Testis (tissue), 5 donors: ENCODE measurements at places on chromosomes 3 and 15. TPM values are rescaled to one million over a fixed set of nuclear protein-coding genes. Genes with fewer than 3 reads are reported as not detected.

DNA sequence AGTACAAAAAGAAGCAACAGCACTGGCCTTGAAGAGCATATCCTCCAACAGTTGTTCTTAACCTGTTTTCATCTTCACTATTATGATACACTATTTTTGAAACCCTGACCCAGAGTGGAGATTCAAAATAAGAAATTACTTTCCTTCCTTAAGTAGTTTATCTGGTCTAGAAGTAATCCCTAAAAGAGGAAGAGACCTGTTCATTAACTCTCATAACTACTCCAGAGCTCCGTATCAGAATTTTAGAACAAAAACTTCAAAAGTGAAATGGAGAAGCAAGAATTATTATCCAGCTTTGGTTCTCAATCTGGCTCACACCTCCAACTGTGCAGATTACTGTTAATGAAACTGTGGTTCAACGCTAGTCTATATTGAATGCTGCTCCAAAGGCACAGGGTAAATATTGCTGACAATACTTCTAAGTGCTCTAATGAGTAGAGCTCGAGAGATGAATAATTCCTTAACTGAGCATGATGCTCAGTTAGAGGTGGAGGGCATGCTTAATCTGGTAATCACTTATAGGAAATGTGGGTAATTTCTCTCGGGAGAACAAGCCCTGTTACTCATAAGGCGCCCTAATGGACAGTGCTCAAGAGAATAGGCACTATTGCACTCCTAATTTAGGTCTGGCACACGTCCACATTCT, 5.2 kb downstream of the LCMT2 start:
- H3K27ac ChIP-seq = no peak overlapping the region
- no peak for DNase-seq
- H3K36me3 ChIP-seq = no peaks in the 10 kb centered on the region
- H3K27me3 ChIP-seq = no peaks in the 10 kb centered on the region
- no peak overlapping the region for H3K4me3 ChIP-seq

DNA sequence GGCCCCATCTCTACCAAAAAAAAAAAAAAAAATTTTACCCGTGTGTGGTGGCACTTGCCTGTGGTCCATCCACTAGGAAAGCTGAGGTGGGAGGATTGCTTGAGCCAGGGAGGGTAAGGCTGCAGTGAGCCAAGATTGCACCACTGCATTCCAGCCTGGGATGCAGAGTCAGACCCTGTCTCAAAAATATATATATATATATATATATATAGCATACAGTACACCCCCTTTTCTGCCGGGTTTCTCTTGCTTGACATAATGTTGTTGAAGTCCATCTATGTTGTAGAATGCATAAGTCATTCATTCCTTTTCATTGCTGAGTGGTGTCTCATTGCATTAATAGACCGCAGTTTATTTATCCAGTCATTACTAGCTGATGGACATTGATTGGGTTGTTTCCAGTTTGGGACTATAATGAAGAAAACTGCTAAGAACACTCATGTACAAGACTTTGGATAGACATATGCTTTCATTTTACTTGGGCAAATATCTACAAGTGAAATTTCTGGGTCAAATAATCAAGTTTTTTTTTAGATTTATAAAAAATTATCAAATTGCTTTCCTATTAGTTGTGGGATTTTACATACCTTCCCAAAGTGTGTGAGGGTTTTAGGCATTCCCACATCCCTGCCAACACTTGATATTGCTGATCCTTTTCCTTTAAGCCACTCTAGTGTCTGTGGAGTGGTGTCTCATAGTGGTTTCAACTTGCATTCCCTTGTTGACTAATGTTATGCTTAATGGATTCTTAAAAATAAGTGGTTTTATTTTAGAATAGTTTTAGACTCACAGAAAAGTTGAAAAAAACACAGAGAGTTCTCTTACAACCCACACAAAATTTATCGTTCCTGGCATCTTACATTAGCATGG, 2.1 kb upstream of the PRR20G start:
- H3K27ac ChIP-seq = no peak overlapping the region
- H3K4me1 ChIP-seq = no peaks in the 10 kb centered on the region
- no peak for DNase-seq
- H3K4me3 ChIP-seq = no peak overlapping the region

Gene AP3B2
- 15.5 TPM for total RNA-seq

GRCh38 chr15:66169625-66170024, 83.9 kb downstream of the MEGF11 start:
- H3K4me3 ChIP-seq = no peak overlapping the region
- H3K36me3 ChIP-seq = no peaks in the 10 kb centered on the region
- H3K27me3 ChIP-seq = no peaks in the 10 kb centered on the region
- H3K27ac ChIP-seq = no peak overlapping the region

- no peak for DNase-seq
- H3K36me3 ChIP-seq = no peaks in the 10 kb centered on the region
- no peaks in the 10 kb centered on the region for H3K27me3 ChIP-seq
Observed at GRCh38 chr3:197227780-197228574, 70.4 kb downstream of the DLG1 start.

Gene OR5H15
- total RNA-seq = not detected

Gene DVL3
- total RNA-seq = 86.8 TPM

Gene CPLX3
- 3.7 TPM for total RNA-seq

Gene UCN2
- total RNA-seq = 0.87 TPM

- H3K36me3 ChIP-seq = no peaks in the 10 kb centered on the region
- no peak overlapping the region for H3K4me3 ChIP-seq
- H3K4me1 ChIP-seq = peaks cover 12% of the 10 kb centered on the region
- DNase-seq = peak; percentile 70
Observed at GRCh38 chr15:70376929-70377691, 279.4 kb upstream of the TLE3 start.

- peak overlapping the region; percentile 2 for H3K27ac ChIP-seq
- H3K4me1 ChIP-seq = peaks cover 11% of the 10 kb centered on the region
- H3K4me3 ChIP-seq = no peak overlapping the region
- no peaks in the 10 kb centered on the region for H3K27me3 ChIP-seq
- DNase-seq = peak; percentile 29
Observed at GRCh38 chr15:95760508-95760907, 570.0 kb upstream of the NR2F2 start.

Gene TTLL3
- total RNA-seq = 142 TPM

GRCh38 chr3:79517766-79518413, 249.9 kb downstream of the ROBO1 start:
- no peak overlapping the region for H3K27ac ChIP-seq
- no peak overlapping the region for H3K4me3 ChIP-seq
- no peaks in the 10 kb centered on the region for H3K4me1 ChIP-seq
- H3K36me3 ChIP-seq = no peaks in the 10 kb centered on the region
- peak; percentile 36 for DNase-seq

DNA sequence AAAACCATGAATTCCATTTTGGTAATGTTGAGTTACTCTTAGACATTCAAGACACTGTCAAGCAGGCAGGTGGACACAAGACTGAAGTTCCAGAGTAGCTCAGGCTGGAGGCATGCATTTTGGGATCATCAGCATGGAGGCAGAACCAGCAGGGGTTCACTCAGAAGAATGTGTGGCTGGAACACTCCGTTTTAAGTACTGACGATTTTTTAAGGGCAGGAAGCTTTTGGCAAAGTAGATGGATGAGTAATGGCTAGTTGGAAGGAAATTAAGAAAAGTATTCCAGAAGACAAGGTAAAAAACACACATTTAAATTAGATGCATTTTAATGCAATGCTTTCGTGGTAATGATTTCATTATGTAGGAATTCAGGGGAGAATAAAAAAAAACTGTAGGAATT, 420.4 kb downstream of the ROBO2 start:
- H3K27me3 ChIP-seq = no peaks in the 10 kb centered on the region
- no peaks in the 10 kb centered on the region for H3K4me1 ChIP-seq
- no peak for DNase-seq
- no peak overlapping the region for H3K27ac ChIP-seq

Gene GNL3
- total RNA-seq = 50.6 TPM

DNA sequence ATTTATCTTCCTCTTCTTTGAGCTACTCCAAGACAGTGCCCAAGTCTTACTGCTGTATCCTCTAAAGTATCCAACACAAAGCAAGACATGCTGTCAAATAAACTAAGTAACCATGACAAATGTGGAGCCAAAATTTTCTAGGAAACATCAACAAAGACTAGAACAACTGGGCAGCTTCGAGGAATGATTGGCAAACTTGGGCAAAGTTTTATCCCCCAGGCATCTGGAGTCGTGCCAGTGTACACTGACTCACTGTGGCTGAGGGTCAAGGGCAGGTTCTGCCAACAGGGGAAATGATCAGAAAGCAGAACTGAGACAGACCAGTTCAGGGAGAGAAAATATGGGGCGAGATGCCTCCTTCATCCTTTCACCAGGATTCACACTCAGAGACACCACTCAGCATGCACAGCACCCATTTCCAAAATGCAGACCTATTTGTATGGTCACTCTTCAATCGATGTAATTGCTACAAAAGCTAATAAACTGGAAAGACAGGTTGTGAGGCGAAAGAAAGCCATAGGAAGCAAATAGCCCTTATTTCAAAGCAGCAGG, 65.8 kb downstream of the MB21D2 start:
- H3K4me3 ChIP-seq = no peak overlapping the region
- H3K27ac ChIP-seq = no peak overlapping the region
- peaks cover 6% of the 10 kb centered on the region for H3K4me1 ChIP-seq
- H3K27me3 ChIP-seq = no peaks in the 10 kb centered on the region
- DNase-seq = peak; percentile 56
- no peaks in the 10 kb centered on the region for H3K36me3 ChIP-seq

DNA sequence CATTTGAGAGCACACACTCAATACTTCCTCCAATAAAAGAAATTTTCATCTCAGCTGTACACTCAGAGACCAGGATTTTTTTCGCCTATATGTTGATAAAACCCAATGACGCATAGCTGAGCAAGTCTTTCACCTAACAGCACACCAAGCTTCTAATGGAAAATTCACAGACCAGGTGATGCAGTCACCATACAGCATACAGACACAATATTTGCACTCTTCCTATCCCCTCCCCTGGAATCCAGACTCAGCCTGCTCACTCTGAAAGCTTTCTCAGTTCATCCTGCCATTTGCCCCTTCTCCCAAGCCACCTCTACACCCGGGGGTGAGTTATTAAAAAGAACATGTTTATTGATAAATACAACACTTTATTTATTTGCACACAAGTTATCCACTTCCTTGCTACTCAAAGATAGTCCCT, 1.7 kb downstream of the TBC1D5 start:
- H3K27me3 ChIP-seq = no peaks in the 10 kb centered on the region
- H3K27ac ChIP-seq = peak overlapping the region; percentile 98
- no peak overlapping the region for H3K4me3 ChIP-seq

DNA sequence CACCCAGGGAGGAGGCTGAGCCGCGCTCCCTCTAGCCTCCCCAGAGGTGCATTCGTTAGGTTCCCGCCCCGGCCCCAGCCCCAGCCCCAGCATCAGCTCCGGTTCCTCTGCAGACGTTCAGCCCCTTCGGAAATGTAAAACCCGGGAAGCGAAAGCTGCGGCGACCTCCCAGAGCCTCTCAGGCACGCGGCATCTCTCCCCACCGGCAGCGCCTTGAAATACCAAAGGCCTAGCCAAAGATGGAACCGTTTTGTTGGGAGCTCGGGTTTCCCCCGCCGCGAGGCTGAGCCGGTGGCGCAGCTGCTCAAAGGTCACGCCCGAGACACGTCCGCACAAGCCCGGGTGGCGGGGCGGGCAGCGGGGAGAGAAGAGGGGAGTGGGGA, 77.8 kb upstream of the HES1 start:
- peak overlapping the region; percentile 42 for H3K4me3 ChIP-seq
- H3K36me3 ChIP-seq = no peaks in the 10 kb centered on the region
- no peaks in the 10 kb centered on the region for H3K27me3 ChIP-seq
- H3K27ac ChIP-seq = peak overlapping the region; percentile 36
- DNase-seq = peak; percentile 72

DNA sequence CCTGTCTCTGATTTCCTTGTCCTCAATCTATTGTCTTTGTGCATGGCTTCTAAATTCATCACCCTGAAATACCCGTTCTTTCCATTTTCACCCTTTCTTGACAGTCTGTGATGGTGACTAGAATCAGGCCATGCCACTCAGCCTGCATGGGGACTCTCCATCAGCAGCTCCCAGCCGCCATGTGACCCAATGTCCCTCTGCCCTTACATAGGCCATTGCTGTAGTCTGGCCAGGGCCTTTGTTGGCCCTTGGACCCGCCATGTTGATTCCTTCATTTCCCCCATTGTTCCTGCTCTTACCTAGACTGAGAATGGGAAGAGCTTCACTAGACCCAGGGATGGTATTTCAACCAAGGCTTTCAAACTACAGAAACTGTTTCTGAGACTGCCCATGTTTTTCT, 45.8 kb downstream of the SPSB4 start:
- no peak for DNase-seq
- H3K27ac ChIP-seq = no peak overlapping the region
- peaks cover 4% of the 10 kb centered on the region for H3K4me1 ChIP-seq
- H3K27me3 ChIP-seq = no peaks in the 10 kb centered on the region
- no peaks in the 10 kb centered on the region for H3K36me3 ChIP-seq

- H3K27ac ChIP-seq = no peak overlapping the region
- H3K36me3 ChIP-seq = no peaks in the 10 kb centered on the region
- DNase-seq = no peak
- no peak overlapping the region for H3K4me3 ChIP-seq
- no peaks in the 10 kb centered on the region for H3K4me1 ChIP-seq
Observed at GRCh38 chr3:134863915-134864314, 68.9 kb downstream of the EPHB1 start.

GRCh38 chr3:69791106-69791505, 51.8 kb downstream of the MITF start:
- H3K36me3 ChIP-seq = no peaks in the 10 kb centered on the region
- H3K27me3 ChIP-seq = no peaks in the 10 kb centered on the region
- peak; percentile 72 for DNase-seq
- H3K4me3 ChIP-seq = no peak overlapping the region

Gene EXD1
- total RNA-seq = 20.7 TPM

DNA sequence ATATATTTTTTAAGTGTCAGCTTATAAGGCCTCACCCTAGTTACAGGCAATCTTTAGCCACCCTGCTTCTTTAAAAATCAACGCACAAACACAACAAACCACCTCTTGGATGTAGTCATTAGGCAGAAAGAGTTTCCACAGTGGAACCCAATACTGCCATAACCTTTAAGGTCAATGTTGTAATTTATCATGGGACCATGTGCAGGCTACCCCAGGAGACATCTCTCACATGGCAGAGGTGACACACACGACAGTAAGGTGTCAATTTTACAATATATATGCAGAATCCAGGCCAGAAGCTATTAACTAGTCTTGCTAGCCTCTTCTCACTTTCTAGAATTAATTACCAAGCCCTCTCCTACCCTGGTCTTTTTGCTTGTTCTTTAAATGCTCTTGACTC, 336.5 kb downstream of the MAGI1 start:
- no peak overlapping the region for H3K27ac ChIP-seq
- H3K36me3 ChIP-seq = no peaks in the 10 kb centered on the region
- H3K4me1 ChIP-seq = peaks cover 7% of the 10 kb centered on the region
- H3K27me3 ChIP-seq = no peaks in the 10 kb centered on the region
- H3K4me3 ChIP-seq = no peak overlapping the region

Gene SOX14
- total RNA-seq = not detected

Gene TIGIT
- 0.50 TPM for total RNA-seq

Gene TEX9
- 37.7 TPM for total RNA-seq

Gene PARP6
- total RNA-seq = 182 TPM

- no peak overlapping the region for H3K27ac ChIP-seq
- H3K4me3 ChIP-seq = no peak overlapping the region
- H3K4me1 ChIP-seq = no peaks in the 10 kb centered on the region
- DNase-seq = no peak
Observed at GRCh38 chr3:180072786-180073185, 36.0 kb upstream of the PEX5L start.

- DNase-seq = no peak
- H3K36me3 ChIP-seq = no peaks in the 10 kb centered on the region
- no peak overlapping the region for H3K27ac ChIP-seq
- no peaks in the 10 kb centered on the region for H3K27me3 ChIP-seq
Observed at GRCh38 chr3:64190517-64191515, 34.5 kb downstream of the PRICKLE2 start.
